Stromal cell of bone marrow (primary cell): ENCODE measurements at places on chromosomes 4 and X.

GRCh38 chrX:7941390-7942042 lies 14.3 kb upstream of the PNPLA4 start:
- no peak for DNase-seq

- DNase-seq, result no peak
Observed at GRCh38 chr4:106034220-106034619, 138.9 kb downstream of the NPNT start.

GRCh38 chr4:67320645-67321044 lies 224.7 kb downstream of the CENPC start:
- DNase-seq, result no peak

DNA sequence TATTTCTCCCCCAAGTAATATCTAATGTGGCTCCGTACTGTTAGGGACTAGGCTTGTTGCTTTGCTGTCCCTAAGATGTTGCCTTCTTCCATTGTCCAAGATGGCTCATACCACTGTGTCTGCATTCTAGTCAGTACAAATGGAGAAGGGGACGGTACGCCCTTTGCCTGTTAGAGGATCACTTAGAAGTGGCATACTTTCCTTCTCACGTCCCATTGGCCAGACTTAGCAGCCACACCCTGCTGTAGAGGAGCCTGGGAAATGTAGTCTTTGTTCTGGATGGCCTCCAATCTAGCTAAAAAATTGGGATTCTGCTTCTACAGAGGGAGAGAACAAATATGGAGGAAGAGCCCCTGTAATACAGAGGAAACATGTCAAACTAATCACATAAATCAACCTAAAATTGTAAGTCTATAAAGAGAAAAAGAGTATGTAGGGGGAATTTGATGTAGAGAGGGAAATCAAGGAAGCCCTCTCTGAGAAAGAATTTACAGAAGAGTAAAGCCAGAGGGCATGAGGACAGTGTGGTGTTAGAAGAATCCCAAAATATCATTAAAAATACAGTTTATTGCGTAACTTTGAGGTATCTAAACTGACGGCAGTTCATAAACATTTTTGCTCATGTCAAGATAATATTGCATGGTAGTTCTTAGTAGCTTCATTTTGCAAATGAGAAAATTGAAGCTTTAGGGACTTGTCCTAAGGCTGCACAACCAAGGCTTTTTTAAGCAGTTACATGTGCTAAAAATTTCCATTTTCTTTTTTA lies 15.1 kb downstream of the PRIMPOL start:
- no peak for DNase-seq

GRCh38 chrX:3262901-3263300 lies 83.6 kb downstream of the MXRA5 start:
- peak; percentile 77 for DNase-seq

GRCh38 chr4:105170711-105171110 lies 24.0 kb downstream of the TET2 start:
- DNase-seq, result no peak

DNA sequence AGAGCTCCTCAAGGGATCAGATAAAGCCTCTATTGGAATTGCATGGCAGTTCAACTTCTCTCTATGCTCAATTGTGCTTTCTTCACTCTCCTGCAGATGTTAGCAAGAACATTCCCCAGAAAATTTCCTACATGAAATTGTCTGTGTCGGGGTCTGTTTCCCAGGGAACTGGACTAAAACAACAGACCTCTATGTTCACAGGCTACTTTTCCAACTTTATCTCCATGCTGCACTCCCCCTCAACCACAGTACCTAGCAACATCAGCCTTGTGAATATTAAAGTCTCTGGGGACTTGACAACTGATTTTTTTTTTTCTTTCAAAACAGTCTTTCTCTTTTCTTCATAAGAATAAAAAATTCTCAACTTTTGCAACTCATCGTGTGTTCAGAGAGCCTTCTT lies 1470.8 kb upstream of the ADGRL3 start:
- DNase-seq, result no peak

GRCh38 chr4:86416081-86416480 lies 56.2 kb upstream of the MAPK10 start:
- no peak for DNase-seq

- no peak for DNase-seq
Observed at GRCh38 chrX:153583433-153583832, 15.5 kb downstream of the CCNQ start.

- DNase-seq, result no peak
Observed at GRCh38 chr4:184000457-184001396, 95.6 kb downstream of the STOX2 start.

DNA sequence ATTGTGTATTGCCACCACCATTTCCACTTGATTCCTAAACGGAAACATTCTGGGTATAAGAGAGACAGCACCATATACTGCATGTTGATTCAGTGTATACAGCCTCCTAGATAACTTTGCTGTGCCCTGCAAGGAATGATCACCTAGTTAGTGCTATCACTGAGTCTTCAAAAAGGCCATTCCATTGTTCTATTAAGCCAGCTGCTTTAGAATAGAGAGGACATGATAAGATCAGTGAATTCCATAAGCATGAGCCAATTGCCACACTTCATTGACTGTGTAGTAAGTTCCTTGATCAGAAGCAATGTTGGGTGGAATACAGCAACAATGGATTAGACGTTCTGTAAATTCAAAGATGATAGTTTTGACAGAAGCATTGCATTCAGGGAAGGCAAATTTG lies 1047.3 kb downstream of the PCDH18 start:
- no peak for DNase-seq

- DNase-seq, result no peak
Observed at GRCh38 chr4:165627548-165627947, 245.5 kb upstream of the TLL1 start.

DNA sequence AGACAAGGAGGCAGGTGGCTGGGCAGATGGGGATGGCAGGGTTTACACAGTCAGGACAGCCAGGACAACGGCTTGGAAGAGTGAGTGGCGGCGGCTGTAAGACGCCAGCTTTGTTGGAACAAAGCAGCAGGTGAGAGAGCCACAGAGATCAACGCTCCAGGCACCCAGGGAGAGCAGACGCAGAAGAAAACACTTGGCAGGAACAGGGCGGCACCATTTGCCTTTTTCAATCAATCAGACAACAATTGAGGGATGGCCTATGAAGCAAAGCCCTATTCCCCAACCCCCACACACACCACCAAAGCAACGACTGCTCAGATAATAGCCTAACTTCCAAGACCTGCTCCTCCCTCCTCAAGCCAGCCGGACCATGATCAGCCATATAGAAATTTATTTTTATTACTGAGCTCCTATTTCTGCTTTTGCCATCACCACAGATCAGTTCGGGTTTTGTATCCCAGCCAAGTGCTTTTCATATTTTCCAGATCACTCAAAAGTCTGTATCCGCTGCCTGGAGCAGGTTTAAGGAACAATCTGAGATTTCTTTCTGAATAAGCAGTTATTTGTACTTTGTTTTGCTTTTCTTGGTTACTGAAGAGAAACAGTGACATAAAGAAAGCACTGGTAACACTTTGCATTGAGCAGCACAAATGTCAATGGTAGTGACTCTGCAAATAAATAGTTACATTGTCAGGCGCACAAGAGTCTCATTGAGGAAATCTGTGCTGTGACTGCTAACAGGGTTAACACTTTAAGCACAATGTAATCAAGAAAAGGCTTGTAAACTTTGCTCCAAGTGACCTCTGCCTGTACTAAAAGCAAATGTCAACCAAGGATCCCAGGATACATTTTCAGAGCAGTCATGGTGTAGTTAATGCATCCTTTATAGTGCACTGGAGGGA lies 81.8 kb upstream of the RBPJ start:
- peak; percentile 83 for DNase-seq

- no peak for DNase-seq
Observed at GRCh38 chrX:140297273-140297672, 207.6 kb downstream of the SOX3 start.

GRCh38 chr4:122783301-122784215 lies 43.1 kb upstream of the FGF2 start:
- peak; percentile 63 for DNase-seq

- DNase-seq, result no peak
Observed at GRCh38 chr4:6601661-6602250, 26.8 kb downstream of the MAN2B2 start.

DNA sequence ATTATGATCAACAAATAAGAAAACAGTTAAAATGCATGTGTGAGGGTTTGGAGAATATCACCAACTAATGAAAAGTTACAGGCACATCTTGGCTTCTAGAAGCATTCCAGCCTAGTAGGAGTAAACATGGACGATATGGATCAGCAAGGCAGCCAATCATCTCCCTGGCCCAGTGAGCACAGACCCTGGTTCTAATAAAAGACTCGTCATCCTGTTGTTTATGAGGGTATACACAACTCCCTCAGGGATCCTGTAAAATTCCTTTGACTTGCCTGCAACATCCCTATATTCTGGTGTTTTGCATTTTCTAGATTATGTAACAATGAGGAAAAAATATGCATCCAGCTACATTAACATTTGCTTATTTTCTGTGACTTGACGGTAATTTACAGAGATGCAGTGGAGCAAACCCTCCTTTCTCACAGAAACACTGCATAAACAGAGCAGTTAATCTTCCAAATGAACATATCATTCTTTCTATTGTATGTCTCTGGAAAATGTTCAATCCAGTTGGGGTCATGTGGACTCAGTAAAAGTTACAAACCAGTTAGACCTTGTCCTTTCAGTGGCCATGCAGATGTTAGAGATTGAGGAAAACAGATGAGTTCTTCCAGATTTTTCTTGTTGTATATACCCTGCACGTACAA lies 88.9 kb upstream of the NDP start:
- no peak for DNase-seq

DNA sequence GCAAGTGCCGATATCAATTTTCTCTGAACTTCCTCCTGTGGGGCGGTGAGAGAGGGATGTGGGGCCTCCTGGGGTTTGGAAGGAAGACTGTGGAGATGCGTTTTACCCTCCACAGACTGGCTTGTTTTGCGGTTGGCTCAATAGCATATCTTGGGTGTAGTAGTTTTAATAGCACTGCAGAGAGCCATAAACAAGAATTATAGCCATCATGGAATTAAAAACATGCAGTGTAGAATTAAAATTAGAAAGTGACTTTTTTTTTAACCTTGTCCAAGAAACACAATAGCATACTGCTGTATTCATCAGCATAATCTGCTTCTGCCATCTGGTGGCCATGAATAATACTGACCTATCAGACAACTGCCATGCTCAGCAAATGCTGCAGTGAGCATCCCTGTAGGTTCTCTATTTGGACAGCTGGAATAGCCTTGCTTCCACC lies 47.3 kb upstream of the SCML1 start:
- DNase-seq, result peak; percentile 57
